ENCODE measurements at places on chromosomes 4 and X.

- no peak for DNase-seq
Observed at GRCh38 chrX:133214301-133214700, 3.9 kb downstream of the TFDP3 start.

DNA sequence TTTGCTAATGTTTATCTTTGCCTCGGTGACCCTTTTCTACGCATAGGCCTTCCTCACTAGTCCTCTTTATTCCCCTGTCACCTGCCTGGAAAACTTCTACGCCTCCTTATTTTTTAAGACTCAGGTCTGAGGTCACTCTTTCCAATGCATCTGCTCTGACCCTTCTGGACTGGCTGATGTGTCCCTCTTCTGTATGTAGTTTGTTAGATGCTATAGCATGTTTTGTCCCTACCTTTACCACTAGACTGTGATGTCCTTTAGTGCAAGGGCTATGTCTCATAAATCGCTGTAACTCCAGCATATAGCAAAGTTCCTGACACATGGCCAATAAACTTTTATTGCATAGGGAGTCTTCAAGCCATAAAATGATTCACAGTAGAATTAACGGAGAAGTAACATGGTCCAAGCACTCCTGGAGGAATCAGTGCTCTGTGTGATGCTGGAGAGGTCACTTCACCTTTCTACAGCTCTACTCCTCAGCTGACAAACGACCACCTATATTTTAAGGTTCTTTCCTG, 872.5 kb upstream of the SLIT2 start:
- no peak for DNase-seq

DNA sequence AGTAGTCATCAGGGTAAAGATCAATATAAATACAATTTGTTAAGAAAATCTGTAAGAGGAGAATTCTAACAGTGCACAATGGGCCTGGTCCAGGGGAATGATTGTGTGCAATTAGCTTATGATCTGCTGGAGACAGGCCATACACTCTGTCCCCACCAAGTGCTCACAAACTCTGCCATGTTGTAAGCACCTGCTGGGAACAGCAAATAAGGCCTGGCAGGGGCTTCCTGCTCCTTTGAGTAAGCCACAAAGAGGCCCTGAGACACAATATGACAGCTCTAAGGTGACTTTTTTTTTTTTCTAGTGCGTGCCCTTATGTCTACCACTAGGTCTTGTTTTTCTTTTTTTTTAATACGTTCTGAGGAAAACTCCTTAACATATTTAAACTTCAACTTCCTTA, 866.3 kb upstream of the PCDH7 start:
- DNase-seq, result no peak

DNA sequence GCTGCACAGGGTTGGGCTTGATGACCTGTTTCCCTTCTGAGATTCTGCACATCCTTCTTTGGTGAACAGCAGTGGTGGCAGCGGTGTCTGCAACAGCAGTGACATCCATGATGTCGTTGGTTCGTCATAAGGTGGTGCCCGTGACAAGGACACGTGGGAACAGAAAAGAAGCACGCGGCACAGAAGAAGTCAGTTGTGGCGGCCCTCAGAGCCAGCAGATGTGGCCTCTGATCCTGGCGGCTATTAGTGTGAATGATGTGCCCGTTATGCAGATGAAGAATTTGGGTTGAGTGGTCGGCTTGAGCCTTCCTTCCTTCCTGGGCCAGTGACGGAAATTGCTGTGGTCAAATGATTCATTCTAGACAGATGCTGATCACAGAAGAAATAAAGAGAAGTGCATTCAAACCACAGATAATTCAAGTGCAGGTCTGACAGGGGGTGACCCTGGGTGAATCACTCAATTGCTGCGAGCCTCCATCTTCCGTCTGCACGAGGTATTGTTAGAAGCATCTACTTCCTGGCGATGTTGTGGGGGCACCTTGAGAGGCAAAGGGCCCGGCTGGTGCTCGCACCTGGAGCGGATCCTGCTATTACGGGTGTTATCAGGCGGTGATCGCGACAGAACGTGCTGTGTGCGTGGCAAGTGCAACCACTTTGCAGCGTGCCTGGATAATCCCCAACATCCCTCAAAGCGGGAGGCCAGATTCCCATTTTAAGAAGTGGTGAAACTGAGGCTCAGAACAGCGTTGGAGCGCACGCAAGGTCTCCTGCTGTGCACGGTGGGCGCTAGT, 215.2 kb upstream of the PSAPL1 start:
- DNase-seq, result no peak

DNA sequence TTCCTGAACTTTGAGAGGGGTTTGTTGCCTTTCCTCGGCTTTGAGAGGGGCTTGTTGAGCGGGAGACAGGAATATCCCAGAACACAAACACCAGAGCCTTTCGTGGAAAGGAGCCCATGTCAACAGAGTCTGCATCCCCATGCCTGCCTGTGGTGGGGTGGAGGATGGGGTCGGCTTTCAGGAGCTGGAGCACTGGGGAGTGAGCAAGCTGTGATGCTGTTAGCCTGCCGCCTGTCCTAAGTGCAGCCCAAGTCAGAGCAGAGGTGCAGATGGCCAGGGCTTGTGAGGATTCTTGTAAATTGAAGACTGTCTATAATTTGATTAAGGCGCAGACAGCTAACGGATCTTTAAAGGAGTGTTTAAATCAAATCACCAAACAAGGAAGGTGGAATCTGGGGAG, 103.3 kb upstream of the ANK2 start:
- DNase-seq, result no peak

DNA sequence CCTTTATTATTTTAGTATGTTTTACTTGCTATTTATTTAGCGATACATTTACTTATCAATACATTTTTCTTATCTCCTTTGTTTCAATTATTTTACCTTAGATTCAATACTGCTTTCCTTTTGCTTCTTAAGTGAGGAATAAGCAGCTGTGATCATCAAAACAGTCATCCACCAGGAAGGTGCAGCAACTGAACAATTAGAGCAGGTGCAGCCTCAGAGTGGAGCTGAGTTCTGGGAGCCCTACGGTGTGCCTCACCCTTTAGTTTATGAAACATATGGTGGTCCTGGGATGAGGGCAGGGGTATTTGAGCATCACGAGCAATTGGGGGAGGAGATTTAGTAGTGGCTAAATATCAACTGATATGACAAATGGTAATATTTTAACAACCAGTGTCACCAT, 111.0 kb downstream of the FRYL start:
- DNase-seq, result no peak

GRCh38 chr4:125091-125771, 930 bp downstream of the ZNF718 start:
- DNase-seq, result no peak

- DNase-seq, result no peak
Observed at GRCh38 chrX:40852586-40852985, 117.2 kb upstream of the MED14 start.

- no peak for DNase-seq
Observed at GRCh38 chr4:152531479-152531878, 4.4 kb downstream of the FBXW7 start.

DNA sequence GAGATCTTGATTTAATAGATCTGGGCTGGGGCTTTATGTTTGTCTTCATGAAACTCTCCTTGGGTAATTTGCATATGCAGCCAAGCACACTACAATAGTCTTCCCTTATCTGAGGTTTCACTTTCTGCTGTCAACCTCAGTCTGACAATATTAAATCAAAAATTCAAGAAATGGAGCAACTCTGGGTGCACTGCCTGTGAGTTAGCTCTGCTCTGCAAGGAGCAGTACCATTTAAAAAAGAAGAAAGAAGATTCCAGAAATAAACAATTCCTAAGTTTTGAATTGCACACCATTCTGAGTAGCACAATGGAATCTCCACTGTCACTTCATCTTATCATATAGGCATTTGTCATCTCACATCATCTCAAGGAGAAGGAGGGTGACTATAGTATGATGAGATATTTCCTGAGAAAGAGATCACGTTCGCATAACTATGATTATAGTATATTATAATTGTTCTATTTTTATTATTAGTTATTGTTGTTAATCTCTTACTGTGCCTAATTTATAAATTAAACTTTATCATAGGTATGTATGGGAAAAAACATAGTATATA, 9.4 kb downstream of the FNIP2 start:
- no peak for DNase-seq

DNA sequence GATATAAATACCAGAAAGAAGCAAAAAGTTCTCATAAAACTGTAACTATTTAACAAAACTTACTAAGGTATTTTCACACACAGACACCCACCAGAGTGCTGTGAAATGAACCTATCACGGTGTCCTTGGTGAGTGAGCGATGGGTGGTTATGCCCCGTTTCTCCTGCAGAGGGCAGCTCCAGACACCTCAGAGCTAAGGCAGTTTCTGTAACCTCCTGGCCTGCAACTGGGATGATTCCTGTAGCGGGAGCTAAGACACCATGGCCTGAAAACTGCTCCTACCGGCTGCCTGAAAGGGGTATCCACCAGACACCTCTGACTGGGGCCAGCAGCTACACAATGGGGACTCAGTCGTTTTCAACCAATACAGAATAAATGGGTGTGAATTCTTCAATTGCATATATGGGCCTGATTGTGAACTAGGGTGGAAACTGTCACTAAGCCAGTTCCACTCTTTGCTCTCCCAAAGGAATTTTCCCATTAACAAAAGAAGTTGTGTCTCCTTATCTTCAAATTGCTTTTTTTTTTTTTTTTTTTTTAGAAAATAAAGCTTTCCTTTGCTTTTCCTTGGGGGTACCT, 2375.8 kb upstream of the TENM3 start:
- DNase-seq, result no peak

DNA sequence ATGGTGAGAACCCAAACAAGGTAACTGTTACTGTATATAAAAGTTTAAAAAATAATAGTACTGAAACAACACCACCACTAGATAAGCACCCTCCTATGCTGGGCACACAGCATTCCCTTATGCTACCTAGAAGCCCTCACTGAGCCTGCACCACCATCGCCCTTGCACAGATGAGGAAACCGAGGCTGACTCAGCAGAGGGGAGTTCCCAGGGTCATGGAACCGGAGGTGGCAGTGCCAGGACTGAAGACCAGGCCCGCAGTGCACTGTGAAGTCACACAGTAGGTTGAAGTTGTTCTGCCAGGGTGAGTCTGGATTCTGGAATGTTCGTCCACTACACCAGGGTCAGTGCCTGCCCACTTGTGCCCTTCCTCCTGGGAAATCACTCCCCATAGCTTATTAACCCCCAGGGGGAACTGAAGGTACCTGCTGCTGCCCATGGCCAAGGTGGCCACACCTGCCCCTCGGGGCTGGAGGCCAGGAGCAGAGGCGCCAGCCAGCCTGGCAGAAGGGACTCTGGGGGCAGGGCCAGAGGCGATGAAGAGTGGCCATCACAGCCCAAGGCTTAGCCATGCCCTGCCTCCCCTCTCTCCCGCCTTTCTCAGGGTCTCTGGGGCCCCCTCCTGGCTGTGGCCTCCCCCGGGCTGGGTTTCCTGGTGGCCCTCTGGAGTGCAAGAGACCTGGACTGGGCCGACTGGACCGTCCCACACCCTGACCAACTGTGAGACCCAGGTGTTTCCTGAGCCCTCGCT, 15.1 kb upstream of the ABLIM2 start:
- DNase-seq, result no peak

DNA sequence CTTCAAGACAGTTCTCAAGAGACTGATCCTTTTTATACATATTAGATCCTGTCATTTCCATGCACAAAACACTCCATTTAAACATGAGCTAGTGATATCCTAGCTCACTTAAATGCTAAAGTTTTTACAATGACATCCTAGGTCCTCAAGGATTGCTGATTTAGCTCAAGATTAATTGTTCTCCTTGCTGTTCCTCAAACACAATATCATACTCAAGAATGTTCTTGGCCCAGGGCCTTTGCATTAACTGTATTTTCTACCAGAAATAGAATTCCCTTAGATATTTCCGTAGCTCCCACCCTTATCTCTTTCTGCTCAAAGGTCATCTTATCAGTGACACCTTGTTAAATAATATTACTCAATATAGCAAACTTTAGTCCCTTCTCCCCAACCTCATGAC, 270.1 kb downstream of the GALNTL6 start:
- DNase-seq, result no peak

DNA sequence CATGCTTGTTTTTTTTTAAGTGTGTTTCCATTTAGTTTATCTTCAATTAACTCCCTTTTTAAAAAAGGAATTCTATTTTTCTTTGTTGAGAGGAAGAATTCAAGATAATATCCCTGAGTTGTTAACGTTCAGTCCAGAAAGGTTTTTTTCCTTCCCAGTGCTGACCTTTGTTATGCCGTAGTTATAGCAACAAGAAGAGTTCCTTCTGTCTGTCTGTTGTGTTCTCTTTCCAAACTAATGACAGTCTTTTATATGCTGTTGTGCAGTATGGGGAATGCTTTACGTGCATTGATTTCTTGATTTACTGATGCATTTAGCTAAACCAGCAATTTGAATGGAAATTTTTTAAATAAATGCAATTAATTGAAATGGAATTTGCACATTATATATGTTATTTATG, 6.6 kb upstream of the CXXC4 start:
- DNase-seq, result no peak

DNA sequence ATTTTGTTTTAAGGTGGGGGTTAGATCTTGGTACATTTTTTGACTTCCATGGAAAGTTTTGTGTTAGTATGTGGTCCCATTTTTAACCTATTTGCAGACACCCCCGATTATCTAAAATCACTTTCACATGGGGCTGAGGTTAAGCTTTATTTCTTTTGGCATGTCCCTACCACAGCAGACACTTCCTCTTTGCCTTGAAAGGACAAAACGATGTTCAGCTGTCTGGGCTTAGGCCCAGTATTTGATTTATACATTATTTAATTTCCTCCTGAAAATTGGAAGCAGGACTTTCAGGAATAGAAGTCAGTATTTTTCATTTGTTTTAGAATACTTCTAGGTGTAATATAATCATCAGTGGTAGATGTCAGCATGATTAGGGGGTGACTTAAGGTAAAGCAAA, 112.4 kb upstream of the SPRY1 start:
- DNase-seq, result no peak

- DNase-seq, result no peak
Observed at GRCh38 chr4:100954046-100954445, 393.3 kb downstream of the PPP3CA start.

DNA sequence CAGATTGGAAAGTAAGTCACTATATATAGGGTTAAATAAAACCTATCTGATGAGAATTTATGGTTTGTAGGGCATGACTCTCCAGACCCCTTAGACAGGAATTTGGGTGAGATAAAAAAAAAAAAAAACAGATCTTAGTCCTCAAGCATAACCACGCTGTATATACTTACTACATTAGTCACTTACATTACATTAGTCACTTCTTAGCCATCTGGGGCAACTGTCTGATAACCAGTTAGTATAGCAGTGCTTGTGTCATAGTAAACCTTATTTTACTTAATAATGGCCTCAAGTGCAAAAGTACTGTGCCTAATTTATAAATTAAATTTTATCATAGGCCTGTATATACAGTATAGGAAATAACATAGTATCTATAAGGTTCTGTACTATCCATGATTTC, 60.2 kb upstream of the RPS6KA6 start:
- no peak for DNase-seq

GRCh38 chrX:133699023-133699728, 283.9 kb upstream of the GPC4 start:
- no peak for DNase-seq

GRCh38 chr4:88858752-88859151, 161.1 kb upstream of the NAP1L5 start:
- DNase-seq, result no peak
